ENCODE measurements at places on chromosomes 4 and X.

DNA sequence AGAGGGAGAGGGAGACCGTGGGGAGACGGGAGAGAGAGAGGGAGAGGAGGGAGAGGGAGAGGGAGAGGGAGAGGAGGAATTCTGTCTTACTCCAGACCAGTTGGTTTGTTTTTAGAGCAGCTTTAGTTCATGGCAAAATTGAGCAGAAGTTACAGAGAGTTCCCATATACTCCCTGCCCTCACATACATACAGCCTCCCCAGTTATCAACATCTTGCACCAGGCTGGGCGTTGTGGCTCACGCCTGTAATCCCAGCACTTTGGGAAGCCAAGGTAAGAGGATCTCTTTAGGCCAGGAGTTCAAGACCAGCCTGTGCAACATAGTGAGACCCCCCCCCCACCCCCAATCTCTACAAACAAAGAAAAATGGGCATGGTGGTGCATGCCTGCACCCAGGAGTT, 79.8 kb upstream of the OGT start:
- no peak for DNase-seq

GRCh38 chr4:106707776-106708463, 328.2 kb downstream of the DKK2 start:
- no peak for DNase-seq

DNA sequence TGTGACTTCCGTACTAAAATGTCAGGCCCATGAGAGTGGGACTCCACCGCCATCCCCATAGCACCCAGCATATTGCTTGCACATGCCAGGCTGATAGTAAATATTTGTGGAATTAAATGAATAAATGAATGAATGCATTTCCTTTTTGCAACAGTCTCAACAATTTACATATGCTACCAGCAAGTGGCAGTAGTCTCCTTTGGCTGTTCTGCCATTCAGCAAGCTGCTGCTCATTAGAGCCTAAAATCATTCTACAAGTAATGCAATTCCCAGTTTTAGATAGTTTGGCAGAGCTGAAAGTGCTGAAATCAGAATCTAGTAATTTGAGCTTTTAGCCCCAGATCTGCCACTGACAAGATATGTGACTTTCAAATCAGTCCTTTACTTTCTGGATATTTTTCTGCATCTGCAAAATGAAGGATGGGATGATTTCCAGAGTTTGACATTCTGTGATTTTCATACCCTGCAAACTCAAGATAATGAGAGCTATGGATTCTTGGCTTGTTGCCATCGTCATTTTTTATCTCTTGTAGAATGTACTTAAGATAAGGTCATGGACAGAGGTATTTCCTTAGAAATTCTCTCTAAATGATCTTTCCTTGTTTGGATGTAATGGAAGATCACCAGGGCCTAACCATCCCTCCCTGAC, 35.7 kb upstream of the INTS6L start:
- DNase-seq, result no peak

DNA sequence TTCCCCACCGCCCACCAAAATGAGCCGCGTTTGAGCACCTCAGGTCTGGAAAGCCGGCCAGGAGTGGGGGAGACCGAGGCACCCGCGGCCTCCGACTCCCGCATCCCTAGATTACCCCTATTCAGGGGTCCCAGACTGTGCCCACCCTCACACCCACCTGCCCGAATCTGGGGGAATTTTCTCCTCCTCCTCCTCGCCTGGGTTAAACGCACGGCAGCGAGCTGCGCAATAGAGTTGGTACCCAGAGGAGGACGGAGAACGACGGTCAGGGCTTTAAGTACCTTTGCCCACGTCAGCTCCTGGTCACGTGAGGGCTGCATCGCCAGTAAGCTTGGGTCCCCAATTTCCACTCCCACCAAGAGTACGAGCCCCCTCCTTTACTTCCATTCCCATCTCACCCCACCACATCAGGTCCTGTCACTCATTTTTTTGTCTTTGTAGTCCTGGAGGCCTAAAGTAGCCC, at the start of gene ARMCX2:
ARMCX2 (minus strand) TSS at position 250 of the 463 bp plus-strand sequence. CDS start 2,262 bp downstream, outside the sequence.
- DNase-seq, result no peak

- no peak for DNase-seq
These were observed 65.5 kb downstream of the FHDC1 start for GRCh38 chr4:153001626-153002025.

GRCh38 chr4:123739806-123740205, 343.2 kb downstream of the SPRY1 start:
- DNase-seq, result no peak

DNA sequence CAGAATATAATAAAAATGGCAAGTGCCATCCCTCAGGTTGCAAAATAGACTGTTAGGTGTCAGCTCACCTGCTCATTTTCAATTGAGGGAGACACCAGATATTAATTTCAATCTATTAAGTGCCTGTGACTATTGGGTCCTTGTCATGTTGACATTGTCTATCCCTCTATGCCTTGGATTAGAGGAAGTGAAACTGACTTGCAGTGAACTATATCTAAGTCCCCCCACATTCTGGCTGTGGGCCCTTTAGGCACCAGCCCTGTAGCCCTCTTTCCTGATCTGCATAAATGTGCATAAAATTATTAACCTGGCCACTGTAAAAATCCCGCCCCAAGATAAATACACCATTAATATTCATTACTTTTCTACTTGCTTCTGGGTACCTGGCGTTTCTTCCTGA, 293.0 kb upstream of the CLNK start:
- DNase-seq, result no peak

DNA sequence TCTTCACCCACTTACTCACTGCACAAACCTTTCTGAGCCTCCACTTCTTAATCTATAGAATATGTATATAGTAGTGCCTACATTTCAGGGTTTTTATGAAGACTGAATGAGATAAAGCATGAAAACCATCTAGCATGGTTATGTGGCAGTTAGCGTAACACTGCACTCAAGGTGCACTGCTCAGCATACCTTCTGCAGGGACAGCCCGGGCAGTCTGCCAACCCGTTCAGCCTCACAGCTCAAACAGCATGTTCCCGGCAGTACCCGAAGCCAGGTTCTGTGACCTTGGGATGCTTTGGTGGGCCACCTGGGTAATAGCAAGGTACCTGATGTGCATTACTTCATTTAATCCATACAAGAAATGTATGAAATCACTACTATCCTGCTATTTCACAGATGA, 81.4 kb downstream of the DOCK11 start:
- no peak for DNase-seq

- no peak for DNase-seq
These were observed 67.1 kb downstream of the TENM3 start for GRCh38 chr4:182310316-182310715.

DNA sequence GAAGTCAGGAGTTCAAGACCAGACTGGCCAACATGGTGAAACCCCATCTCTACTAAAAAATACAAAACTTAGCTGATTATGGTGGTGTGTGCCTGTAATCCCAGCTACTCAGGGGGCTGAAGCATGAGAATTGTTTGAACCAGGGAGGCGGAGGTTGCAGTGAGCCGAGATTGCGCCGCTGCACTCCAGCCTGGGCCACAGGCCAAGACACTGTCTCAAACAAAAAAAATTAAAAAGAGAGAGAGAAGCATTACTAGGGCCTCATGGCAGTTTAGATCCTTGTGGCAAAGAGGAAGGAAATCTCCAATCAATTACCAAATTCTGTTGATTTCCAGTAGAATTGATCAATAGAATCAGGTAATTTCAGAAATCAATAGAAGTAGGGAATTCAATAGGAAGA, 16.8 kb upstream of the SLC34A2 start:
- DNase-seq, result no peak

DNA sequence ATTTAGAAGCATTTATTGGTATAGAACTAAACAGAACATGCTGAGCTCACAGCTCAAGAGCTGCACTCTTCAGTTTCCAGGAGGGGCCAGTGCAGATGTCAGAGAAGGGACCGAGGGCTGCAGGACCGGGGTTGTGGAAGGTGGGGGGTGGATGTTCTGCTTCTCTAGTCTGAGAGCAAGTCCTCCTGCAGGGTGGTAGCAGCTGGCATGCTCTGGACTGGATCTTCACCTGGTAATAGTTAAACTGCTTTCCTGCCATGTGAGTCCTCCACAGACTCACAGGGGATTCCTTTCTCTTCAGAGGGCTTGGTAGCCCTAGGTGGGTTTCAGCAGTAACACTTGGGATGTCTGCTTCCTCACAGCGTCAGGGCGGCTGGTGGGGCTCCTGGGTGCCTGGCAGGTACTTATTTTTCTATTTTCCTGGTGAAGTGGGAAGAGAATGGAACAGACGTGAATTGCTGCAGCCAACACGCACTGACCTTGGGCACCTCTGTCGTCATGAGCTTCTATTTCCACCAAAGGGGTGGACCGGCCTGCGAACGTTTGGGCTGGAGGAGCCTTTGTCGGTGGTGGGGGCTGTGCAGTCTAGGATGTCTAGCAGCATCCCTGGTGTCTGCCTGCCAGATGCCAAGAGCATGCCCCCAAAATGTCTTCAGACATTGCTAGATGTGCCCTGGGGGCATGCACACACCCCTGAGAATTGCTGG, 2.5 kb downstream of the MAEA start:
- no peak for DNase-seq

GRCh38 chr4:79311279-79311678, 14.6 kb downstream of the NAA11 start:
- DNase-seq, result no peak

GRCh38 chr4:763191-763810, 57.7 kb downstream of the PCGF3 start:
- DNase-seq, result no peak

DNA sequence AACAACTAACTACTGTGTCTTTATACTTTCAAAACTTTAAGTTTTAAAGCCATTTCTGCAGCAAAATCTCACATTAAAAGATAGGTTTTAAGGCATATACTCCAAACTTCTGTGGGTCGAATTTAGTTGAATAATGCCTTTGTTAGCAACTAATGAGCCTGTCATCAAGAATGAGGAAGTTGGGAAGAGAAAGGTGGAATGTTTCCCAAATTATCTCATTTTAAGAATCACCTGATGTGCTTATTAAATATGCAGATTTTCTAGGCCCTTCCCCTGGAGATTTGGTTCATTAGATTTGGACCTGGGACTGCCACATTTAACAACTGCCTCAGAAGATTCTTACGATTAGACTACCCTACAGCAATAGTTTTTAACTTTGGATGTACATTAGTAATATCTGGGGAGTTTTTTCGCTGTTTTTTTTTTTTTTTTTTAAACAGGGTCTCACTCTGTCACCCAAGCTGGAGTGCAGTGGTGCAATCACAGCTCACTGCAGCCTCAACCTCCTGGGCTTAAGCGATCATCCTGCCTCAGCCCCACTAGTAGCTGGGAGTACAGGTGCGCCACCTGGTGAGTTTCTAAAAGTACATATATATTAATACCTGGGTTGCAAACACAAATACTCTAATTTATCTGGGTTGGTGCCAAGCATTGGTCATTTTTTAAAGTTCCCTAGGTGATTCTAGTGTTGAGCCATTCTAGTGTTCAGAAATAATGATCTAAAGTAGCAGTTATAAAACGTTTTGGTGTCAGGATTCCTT, 16.1 kb upstream of the TASL start:
- DNase-seq, result peak; percentile 1

DNA sequence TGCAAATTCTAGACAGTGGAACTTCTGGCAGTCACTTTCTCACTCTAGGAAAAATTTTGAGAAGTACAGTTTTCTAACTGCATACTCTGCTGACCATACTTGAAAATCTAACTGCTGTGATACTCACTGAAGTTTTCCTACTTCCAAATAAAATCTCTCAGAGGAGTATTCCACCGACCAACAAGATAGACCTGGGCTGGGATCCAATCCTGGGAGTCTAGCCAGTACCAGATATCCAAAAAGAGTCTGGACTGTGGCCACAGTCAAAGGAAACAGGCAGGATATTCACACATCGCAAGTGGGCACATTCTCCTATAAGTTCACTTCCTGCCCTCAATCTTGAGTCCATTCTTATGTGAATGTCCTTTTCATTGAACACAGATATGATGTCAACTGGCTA, 1138.7 kb upstream of the PCDH7 start:
- DNase-seq, result no peak

- DNase-seq, result no peak
These were observed 8.7 kb upstream of the TADA2B start for GRCh38 chr4:7034262-7035081.

GRCh38 chr4:144582105-144582850, 63.7 kb upstream of the HHIP start:
- DNase-seq, result no peak

DNA sequence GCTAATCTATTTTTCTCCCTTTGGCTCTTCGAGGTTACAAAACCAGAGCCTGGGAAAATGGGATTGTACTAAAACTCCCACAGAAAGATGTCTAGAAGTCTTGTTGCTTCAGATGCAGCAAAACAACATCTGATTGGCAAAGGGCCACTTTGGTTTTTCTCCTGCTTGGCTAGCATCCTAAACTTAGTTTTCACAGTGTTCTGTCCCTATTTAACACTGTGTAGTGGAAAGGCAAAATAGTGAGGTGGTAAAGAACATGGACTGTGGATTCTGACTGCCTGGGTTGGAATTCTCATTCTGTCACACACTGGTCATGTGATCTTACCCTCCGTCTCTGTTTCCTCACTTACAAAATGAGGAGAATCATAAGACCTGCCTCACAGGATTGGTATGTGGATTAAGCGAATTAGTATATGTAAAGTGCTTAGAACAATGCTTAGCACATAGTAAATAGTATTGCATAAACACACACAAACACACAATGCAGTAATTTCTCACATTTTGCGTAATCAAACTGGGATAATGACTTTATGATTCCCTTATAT, 23.5 kb downstream of the TIGD2 start:
- no peak for DNase-seq

DNA sequence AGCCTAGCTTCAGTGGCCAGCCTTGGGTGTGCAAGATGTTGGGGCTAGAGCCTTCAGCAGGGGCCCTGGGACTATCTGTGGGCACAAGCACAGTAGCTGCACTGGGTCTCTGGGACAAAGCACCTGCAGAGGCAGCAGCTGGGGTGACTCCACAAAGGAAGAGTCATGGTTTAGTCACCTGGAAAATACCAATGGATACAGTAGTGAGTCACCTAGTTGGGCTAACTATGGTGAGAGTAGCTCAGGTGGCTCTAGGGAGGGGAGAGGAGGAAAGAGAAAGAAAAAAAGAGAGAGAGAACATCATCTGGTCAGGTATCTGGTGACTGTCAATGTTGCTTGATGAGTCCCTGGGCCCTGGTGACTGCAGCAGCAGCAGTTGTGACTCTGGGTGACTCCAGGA, 72.9 kb upstream of the SPIN4 start:
- no peak for DNase-seq

DNA sequence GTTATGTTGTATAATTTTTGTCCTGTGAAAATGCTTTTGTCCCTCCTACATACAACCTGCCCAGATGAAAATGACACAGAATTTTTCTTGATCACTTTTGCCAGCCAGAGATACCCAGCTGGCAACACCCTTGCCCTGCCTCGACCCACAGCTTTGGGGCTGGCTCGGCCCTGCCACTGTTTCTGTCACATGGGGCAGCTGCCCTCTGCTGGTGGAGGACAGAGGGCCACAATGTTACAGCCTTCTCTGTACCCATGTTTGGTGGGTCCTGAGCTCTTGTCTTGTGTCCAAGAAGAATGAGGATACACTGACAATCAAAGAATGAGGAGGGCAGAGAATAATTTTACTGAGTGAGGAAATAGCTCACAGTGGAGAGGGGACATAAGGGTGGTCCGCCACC, 31.1 kb downstream of the BMP15 start:
- no peak for DNase-seq

- no peak for DNase-seq
These were observed 23.9 kb downstream of the C4orf54 start for GRCh38 chr4:99633772-99634171.

GRCh38 chr4:76984127-76984526, 34.6 kb downstream of the SEPTIN11 start:
- no peak for DNase-seq

Measured in CD4-positive, alpha-beta T cell (primary cell).